ENCODE measurements at places on chromosomes 5 and 9.

DNA sequence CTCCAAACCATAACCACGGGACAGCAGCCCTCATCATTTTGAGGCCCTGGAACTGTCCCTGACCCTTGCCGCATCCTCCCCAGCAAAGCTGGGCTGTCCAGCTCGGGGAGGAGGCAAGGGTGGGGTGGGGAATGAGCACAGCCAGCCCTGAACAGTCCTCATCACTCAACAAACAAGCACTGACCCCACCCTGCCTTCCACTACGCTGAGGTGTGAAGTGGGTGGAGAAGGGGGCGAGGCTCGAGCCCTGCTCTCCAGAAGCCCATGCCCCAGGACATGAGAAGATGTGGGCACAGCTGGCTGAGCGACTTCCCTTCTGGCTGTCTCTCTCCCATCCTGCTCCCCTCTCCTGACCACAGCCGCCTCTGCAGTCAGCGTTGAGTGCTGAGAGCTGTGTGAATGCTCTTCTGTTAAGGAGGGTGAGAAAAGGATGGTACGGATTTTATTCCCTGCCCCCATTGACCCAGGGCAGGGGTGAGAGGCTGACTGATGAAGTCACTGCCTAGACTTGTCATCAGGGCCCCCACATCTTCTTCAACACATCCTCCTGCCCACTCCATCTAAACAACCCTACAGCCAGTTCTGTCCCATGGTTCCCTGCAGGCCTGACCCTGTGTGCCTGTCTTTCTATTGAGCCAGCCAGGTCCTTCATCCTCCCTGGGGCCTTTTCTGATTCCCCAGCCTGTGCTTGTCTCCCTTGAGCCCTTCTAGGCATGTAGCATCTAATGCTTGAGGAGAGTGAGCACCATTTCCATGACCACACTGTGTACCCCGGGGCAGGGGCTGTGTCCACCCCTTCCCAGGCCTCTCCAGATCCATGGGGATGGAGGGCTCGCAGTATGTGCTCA lies 276.0 kb downstream of the FSTL4 start:
- no peak for DNase-seq

DNA sequence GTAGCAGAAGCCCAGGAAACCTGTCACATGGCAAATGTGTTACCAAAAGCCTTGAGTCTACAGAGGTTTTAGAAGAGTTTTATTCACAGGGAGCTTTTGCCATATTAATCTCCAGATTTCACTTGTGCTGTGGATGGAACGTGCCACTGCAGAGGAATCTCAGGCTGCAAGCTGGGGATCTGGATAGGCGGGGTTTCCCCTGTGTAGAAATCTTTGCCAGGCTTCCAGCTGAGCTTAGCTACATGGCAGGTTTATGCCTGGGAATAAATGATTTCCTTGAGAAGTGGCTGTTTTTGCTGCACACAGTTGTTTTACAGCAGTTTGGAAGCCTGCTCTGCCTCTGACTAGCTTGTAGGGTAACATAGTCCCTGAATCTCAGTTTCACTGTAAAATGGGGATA lies 224.6 kb upstream of the PLPPR1 start:
- no peak for DNase-seq

GRCh38 chr9:18452276-18452675 lies 21.7 kb upstream of the ADAMTSL1 start:
- DNase-seq, result no peak

DNA sequence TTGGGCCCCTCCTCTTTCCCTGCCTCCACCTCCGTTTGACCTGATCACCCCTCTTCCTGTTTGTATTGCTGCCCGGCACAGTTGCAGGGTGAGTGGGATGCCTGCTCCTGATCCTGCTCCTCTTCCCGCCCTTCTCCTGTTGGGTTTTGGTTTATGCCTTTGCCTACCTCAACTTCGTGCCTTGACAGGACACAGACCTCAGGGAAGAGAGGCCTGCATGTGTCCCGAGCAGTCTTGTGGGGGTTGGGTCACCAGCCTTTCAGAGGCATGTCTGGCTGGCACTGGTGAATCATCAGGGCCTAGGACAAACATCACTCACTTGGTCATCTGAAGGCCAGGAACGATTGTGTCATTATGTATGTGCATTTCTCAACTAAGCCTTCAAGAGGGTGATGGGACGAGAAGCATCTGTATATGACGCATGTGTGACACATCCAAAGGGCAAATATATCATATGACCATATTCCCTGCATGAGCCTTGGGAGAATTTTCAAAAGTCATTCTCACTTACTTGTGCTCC lies 56.9 kb downstream of the NPR3 start:
- DNase-seq, result no peak

GRCh38 chr9:34493972-34494535 lies 28.7 kb downstream of the ENHO start:
- DNase-seq, result peak; percentile 52
